ENCODE measurements at places on chromosomes 3 and 15.

DNA sequence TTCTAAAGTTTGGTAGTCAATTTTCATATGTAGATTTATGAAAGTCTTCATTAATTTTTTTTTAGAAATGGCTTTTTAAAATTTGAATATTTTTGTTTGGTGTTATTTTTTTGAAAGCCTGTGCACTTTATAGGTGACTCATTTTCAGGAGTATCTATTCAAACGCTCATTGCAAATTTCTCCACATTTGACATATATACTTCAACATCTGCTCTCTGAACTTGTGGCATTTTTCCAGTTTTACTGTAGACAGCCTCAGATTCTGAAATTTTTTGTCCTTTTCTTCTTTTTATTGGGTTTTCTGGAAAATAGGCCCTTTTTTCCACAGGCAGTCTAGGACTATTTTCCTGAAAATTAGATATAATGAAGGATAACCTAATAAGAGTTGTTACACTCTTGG lies 396.6 kb downstream of the RBMS3 start:
- no peak for DNase-seq

GRCh38 chr3:127794972-127795371 lies 27.3 kb downstream of the MGLL start:
- DNase-seq: no peak

DNA sequence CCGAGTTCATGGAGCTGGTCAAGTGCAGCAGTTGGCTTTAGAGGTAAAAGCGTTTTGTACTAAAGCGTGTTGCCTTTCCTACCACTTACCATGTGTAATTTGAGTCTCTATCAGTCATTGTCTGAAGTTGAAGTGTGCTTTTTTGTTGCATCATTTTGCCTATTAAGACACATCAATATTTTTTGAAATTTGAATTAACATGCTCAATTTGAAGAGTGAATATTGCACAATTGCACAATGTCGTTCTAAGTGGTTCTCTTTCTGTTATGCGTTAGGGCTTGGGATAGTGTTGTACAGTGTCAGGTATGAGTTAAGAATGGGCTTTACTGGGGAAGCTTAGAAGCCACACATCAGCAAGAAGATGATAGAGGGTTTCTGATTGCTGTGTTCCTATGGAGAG lies 84.0 kb upstream of the ACKR4 start:
- no peak for DNase-seq

- no peak for DNase-seq
These were observed 3.7 kb downstream of the UBR1 start for GRCh38 chr15:43102187-43102586.

DNA sequence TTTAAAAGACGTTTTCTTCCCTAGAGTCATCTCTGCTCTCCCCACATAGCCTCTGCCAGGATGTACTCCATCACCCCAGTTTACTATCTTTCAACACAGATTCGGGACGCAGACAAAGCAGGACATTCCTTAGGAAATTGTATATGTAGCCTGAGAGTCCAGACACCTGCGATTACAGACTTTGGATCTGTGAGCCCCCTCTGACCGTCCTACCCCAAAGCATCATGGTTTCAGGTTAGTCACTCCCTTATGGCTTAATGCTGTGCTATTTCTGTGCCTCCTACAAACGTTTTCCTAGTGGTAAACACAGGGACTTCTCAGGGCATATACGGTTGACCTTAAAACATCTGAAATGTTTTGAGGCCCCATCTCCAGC lies 234.0 kb upstream of the BHLHE40 start:
- peak; percentile 36 for DNase-seq

GRCh38 chr15:23439513-23439912 lies 7.5 kb downstream of the GOLGA6L2 start:
- DNase-seq: no peak

- DNase-seq: no peak
These were observed 245.3 kb downstream of the FEZF2 start for GRCh38 chr3:62128051-62128450.

GRCh38 chr3:106508331-106508893 lies 639.6 kb upstream of the CBLB start:
- DNase-seq: no peak

DNA sequence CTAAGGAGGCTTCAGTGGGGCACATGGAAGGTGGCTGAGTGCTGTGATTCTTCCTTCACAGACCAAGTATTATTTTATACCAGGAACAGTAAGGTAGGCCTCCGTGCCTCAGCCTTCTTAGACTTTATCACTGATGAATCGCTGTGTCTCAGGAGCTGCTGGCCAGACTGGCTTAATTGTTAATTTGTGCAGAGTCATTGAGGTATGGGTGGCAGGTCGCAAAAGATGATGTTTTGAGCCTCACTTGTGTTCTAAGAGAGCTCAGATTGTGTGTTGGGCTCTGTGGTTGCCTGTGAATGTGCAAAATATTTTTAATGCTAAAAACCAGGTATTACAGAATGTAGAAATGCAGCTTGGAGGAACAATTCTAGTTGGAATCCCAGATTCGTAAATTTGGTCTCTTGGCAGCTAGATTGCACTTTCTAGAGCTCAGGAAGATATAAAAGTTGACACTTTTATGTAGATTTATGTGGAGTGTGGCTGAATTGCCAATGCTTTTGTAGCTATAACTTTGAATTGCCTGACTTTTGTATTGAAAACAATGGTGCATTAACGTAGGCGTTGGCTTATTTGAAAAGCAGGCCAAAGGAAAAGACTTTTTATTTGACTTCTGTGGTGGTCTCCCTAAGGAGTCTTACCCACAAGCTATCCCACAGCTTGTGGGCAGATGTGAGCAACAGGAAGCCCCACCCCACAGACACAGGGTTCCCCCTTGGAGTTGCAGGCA lies 53.4 kb downstream of the LARS2 start:
- no peak for DNase-seq

DNA sequence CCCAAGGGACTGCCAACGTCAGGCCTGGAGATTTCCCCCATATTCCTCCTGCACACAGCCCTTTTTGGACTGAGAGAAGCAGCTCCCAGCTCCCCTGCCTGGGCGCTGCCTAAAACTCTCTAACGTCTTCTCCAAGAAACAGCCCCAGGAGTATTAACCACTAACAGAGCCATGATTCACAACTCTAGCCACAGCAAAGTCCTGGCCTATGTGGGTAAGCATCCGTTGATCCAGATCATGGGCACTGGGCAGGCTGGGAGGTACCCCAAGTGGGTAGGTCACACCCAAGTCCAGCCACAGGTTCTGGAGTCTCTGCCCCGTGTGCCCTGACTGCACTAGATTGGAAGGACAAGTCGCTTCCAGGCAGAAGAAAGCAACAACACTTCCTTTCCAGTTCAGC lies 31.9 kb downstream of the NBEAL2 start:
- no peak for DNase-seq

All from A549 (cell line).